Mucosa of gallbladder (tissue), 1 donor: ENCODE measurements at places on chromosomes 4 and X. TPM values are rescaled to one million over a fixed set of nuclear protein-coding genes. Genes with fewer than 3 reads are reported as not detected.

The ADAM29 gene
- total RNA-seq: not detected

DNA sequence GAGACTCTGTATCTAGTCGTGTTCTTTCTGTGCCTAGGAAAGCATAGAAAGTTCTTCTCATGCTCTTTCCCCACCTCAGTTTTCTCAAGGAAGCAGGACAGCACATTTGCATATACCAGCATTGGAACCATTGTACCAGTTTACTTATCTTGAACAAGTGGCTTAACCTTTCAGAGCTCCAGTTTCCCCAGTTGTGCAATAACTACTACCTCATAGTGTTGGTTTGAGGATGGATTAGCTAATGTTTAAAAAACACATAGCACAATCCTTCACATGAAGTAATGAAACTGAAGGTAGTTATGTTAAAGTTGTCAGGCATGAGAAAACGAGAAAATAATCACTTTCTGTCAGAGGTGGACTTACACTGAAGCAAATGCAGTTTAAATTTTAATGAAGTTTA, 92.2 kb upstream of the H2AZ1 start:
- DNase-seq: no peak

DNA sequence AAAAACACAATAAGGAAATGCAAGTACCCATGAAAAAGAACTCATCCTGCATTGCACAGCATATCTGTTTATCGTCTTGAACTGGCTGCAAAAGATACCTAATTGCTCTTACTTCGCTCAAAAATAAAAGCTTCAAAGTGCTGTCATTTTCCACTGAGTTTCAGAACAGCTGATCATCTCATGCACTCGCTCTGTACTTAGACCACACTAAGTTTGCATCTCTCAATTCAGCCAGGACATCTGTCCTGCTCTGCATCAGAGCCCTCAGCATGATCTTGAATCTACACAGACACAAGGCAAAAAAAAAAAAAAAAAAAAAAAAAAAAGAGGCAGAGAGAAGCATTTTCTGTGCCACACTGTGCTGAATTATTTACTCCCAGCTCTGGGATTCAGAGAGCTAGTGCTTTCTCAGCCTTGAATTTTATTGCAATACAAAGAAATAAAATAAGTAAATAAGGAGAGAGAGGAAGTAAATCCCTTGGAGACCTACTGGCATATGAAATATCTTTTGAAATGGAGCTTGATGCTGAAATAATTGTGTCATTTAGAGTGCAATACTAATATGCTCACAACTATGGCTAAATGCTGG, 81.3 kb downstream of the PPP1R2C start:
- DNase-seq: no peak

GRCh38 chr4:84433633-84434222, 65.4 kb downstream of the NKX6-1 start:
- DNase-seq: no peak

The CENPE gene
- total RNA-seq: 2.2 TPM

DNA sequence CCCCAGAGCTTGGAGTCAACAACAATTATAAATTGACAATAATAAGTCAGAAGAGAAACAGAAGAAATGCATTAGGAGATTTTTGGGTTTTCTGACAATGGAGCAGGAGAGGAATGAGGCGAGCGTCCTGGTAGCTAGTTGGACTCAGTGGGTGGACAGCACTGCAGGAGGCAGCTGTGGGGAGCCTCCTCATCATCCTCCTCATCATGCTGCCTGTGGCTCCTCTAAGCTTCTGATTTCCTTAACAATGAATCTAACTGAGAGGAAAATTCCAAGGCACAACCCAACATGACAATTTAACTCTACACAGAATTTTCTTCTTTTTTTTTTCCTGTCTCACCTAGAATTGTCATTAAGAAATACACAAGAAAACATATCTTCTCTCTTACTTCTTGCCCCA, 357.1 kb upstream of the NOCT start:
- DNase-seq: no peak

- no peak for DNase-seq
Observed at GRCh38 chrX:31260351-31260750, 188.5 kb upstream of the FTHL17 start.

DNA sequence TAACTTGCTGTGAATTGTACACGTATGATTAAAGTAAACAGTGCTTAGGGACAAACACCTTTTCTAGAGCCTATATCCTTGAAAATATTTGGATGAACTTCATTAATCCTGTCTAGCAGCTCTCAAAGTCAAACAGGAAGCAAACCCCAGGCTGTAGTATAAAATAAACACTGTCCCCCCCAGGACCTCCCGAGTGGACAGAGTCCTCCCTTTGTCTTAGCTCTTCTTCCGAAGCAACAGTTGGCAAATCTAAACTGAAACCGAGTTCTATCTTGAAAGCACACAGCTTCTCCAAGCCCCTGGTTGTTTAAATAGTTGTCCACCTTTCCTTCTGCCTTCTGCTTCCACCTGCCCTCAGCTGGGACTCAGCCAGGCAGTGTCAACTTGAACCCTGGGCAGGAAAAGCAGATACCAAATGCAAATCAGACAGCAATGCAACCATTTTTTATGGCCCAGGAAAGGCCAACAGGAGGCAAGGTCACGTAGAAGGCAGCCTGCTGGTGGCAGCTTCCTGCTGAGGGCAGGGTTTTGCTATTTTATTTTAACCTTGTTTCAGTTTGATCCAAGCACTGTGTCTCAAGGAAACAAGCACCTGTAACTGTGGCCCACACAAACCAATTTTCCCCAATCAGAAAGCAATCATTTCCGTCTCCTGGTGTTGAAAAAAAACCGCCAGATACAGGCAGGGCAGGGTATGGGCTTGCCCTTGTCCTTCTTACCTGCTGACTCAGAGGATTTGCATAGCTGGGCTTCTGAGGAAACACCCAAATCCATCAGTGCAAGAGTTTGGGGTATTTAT, 110.3 kb upstream of the KIT start:
- DNase-seq: no peak

The GABRG1 gene
- 0.06 TPM for total RNA-seq

DNA sequence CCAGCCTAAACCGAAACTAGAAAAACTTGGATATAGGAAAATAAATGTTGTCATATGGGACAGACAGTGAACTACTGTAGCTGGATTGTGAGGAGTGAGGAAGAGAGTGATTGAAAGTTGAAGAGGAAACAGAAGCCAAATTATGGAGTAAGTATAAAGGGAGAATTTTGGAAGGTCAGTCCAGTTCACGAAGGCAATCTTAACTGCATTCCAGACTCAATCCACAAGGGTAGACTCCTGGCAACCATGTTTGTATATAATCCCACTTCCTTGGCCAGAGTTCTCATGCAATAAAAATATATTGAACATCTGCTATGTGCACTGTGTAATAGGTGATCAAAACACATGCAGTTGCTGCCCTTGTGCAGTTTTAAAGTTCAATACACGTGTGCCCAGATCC, 58.6 kb upstream of the CAMK2D start:
- DNase-seq: no peak

DNA sequence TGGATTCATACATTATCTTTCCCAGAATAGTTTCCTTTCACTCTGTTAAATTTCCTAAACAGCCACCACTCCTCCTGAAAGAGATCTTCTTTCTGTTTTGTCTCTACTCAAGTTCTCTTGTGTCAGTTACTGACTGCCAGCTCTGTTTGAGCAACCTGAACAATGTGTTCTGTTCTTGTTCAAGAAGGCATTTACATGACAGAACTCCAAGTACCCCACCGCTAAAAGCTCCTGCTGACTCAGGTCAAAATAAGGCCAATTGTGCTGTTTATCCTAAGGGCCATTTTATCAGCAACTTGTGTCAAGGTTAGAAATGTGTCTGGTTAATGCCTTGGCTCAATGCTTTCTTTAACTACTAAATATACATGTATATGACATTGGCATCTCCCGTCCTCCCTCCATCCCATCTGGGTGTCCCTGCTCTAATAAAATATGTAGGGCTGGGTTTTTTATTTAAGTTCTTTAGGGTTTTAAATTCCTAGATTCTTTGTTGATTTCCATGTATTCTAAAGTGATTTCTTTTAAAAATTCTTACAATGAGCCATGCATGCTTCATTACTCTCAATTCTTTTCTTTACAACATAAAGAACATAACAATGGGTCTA, 144.3 kb upstream of the PAQR3 start:
- DNase-seq: peak; percentile 28

- DNase-seq: no peak
Observed at GRCh38 chrX:16577483-16578029, 72.4 kb upstream of the S100G start.

DNA sequence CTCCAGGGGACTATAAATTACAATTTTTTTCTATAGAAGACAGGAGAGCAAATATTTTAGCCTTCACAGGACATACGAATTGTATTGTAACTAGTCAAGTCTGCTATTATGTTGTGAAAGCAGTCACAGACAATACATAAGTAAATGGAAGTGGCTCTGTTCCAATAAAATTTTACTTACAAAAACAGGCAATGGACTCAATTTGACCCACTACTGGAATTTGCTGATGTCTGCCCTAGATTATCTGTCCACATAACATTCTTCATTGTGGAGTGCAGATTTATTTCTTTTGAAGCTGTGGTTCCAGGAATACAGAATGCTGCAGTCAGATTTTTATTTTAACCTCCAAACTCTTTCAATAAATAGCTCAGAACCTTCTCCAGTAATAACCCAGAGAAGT, 330.3 kb downstream of the PPP4R3C start:
- DNase-seq: no peak

- peak; percentile 61 for DNase-seq
Observed at GRCh38 chr4:120517966-120518365, 404.6 kb downstream of the PRDM5 start.

The GPR119 gene
- not detected for total RNA-seq

The AR gene
- 15.9 TPM for total RNA-seq

DNA sequence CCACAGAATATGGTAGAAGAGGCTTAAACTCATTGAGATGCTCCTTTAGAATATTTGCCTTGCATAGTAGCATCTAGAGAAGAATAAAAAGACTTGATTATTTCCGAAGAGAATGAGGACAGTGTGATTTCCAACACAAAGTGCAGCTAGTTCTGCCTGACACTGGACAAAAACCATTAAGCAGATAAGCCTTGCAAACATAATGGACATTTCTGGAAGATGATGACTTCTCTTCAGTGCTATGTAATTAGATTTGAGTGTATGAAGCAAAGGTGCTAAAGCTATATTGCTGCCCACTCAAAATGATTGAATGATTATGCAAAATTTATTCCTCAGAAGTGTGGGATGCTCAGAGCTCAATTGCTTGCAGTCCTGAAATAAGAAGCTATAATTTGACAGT, 156.4 kb downstream of the VEGFC start:
- DNase-seq: no peak

The WDR45 gene
- total RNA-seq: 65.5 TPM

- peak; percentile 43 for DNase-seq
Observed at GRCh38 chrX:54921427-54922021, 900 bp downstream of the TRO start.

GRCh38 chr4:26916195-26916594, 55.6 kb downstream of the STIM2 start:
- DNase-seq: no peak

The NHS gene
- 5.6 TPM for total RNA-seq

DNA sequence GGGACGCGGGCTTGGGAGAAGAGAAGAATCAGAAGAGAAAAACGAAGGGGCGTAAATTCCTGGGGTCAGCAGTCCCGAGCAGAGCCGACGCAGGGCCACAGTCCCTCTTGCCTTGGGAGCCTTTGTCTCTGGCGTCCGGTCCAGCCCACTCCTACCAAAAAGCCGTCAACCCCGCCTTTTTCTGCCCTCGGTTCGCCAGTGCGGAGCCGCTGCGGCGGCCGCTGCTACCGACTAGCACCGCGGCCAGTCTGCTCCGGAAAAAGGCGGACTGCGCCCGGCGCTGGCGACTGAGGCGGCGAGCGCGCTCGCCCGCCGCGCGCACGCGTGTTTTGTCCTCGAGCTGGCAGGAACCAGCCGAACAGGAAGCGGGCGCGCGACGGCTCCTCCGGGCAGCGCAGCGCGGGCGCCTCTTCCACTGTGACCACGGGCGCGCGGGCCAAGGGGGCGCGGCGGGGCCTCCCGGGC, 502 bp downstream of the HNRNPDL start:
- peak; percentile 74 for DNase-seq

DNA sequence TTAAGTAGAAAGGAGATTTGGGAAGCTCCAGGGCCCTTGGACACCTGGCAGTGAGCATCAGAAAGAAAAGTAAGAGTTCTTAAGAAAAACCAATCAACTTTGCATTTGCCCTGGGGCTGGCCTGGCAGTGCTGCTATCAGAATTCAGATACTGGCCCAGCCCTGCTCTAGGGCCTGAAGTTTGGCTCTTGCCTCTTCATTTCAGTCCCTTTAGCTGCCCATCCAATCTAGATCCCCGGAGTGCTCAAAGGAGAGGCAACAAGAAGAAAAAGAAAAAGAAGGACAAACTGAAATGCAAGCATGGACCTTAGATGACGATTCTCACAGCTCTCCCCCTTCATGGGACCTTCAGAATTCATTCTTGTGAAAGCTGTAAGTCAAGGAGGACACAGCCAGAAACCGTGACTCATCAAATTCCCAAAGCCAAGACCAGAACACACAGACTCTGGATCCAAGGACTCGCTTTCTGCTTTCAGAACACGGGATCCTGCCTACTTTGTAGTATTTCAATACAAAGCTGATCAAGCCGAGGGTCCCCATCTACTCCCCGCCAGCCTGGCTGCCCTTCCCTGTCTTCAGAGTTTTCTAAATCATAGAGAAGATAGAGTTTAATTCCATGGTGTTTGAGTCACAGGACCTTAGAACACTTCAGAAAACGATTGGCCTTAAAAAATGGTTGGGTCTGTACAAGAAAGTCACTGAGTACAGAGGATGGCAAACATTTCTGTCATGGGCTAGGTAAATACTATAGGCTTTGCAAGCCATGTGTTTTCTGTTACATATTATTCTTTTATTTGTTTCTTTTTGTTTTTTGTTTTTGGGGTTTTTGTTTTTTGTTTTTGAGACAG, 103.7 kb downstream of the RBM47 start:
- peak; percentile 50 for DNase-seq
